ENCODE measurements at places on chromosomes 1 and 21.

DNA sequence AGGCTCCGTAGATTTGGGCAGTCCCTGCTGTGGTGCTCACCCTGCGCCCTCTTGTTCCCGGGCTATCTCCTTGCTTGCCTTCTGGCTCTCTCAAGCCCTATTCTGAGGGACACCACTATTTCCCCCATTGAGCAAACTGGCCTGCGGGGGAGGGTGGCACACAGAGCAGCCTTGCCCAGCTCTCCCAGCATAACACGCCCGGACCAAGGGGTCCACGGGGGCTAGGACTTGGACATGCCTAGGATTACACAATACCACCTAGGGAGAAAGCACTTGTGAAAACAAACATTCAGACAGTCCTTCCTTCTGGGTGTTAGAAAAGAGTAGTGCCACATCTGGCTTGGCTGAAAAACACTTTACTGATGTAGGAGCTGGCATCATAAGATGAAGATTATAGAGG lies 7.4 kb downstream of the TADA1 start:
- no peak for DNase-seq

GRCh38 chr1:173715538-173715844 lies 710 bp downstream of the KLHL20 start:
- no peak for DNase-seq

- DNase-seq, result no peak
Measured at GRCh38 chr1:221284028-221284427, 404.8 kb downstream of the HLX start.

DNA sequence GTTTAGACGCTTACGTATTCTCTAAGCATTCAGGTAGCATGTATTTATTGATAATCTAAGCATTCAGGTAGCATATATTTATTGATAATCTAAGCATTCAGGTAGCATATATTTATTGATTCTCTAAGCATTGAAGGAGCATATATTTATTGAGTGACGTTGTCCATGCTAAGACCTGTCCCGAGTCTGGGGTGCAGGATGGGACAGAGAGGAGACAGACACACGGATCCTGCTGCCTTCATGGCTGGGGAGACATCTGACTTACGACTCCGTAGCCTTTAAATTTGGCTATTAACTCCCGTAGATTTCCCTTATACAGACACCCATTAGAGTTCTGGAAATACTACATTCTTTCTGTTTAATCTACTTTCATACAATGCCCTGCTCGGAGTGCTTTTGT lies 982 bp downstream of the SCCPDH start:
- no peak for DNase-seq

GRCh38 chr1:8629241-8630091 lies 188.0 kb downstream of the RERE start:
- peak; percentile 51 for DNase-seq

DNA sequence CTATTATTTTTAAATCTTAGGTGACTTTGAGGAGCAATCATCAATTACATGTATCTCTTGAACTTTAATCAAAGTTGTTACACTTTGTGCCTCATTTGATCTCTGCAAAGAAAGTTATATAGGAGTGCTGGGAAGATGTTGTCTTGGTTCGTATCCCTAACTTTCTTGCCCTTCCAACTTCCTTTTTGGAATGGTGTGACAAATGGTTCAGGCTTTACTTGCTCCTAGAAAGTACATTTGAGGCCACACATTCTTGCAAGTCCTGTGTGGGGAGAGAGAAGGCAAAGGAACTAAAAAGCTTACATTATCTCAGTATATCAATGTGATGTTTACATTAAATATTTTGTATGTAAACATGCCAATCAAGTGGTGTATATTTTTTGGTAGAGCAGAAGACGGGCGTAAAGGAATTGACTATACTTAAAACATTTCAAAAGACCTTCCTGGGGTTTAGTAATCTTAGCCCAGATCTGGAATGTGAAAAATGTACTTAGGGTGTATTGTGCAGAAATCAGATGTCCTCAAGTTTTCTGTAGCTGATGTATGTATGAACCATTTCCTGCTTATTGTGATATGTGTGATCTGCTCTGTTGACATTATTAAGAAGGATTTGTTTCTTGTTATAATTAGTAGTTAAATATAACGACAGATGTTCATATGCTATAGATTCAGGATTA lies 59.2 kb downstream of the USP25 start:
- no peak for DNase-seq

GRCh38 chr1:113389359-113389952 lies 859 bp upstream of the MAGI3 start:
- DNase-seq, result no peak

- no peak for DNase-seq
Measured at GRCh38 chr1:109248444-109248796, 919 bp upstream of the CELSR2 start.

DNA sequence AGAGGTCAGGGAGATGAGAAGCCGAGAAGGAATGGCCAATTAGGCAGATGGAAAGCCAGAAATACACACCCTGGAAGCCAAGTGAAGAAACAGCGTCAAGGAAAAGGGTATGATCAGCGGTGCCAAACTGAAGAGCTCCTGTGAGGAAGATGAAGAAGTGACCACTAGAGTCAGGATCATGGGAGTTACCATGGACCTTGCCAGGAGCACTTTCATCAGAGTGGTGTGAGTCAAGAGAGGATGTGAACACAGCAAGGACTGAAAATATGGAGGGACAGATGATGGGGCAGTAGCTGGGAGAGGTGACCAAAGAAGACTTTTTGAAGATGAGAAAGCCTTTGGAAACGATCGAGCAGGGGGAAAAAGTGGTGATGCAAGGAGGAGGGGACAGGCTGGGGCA lies 50.4 kb downstream of the CD34 start:
- DNase-seq, result no peak

GRCh38 chr1:32411261-32411660 lies 17.0 kb upstream of the BSDC1 start:
- no peak for DNase-seq

DNA sequence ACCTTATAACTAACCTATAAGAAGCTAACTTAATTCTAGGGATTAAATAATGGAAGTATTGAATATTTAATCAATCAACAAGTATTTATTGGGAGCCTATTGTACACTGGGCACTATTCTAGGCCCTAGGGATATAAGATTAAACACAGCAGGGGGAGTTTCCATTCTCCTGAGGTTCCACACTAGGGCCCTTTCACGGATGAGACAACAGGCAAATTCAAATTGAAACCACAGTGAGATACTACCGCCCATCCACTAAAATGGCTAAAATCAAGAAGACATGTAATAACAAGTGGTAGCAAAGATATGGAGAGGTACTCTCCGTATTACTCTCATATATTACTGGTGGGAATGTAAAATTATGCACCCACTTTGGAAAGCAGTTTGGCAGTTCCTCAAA lies 674.4 kb downstream of the KIF26B start:
- DNase-seq, result no peak

- DNase-seq, result no peak
Measured at GRCh38 chr21:26377111-26377694, 195.9 kb downstream of the CYYR1 start.

Data from RPMI8226 (cell line).